ENCODE measurements at places on chromosomes 12 and 14.
A peak's percentile ranks its signal among the peaks of the same experiment; 100 is the strongest.

- DNase-seq, result no peak
Measured at GRCh38 chr12:111607239-111607638, 8.1 kb upstream of the ATXN2 start.

GRCh38 chr12:51951843-51952722, 584 bp downstream of the ACVR1B start:
- DNase-seq, result peak; percentile 66

- no peak for DNase-seq
Measured at GRCh38 chr12:9721394-9722092, 11.4 kb downstream of the CLECL1 start.

DNA sequence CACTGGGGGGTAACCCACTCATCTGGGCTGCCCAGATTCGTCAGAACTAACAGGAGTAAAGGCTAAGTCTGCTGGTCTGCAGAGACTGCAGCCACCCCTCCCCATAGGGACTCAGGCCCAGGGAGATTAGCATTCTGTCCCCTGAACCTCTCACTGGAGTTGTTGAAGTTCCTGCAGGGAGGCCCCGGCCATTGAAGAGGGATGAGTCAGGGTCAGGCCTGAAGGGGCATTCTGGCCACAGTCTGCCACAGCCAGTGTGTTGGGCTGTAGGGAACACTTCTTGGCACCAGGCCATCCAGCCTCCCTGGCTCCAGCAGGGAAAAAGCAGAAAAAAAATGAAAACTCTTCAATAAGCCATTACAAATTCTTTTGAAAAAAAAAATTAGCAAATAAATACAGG, 35.3 kb downstream of the KLRK1 start:
- no peak for DNase-seq

DNA sequence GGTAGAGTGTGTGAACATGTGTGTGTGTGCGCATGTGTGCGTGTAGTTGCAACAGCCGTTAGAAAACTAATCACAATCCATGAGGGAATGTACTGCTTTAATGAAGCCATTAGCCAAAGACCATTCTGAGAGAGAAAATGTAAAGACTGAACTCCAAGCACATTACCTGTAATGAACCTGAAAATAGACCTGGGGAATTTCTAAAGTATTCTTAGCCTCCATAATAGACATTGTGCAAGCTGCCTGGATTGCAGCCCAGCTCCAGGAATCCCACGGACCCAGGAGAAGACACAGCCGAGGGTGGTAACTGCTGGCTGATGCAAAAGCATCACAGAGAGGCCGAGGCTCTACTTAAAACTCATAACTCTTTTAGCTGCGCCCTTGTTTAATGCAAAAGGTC, 156.6 kb downstream of the SLC15A4 start:
- no peak for DNase-seq

GRCh38 chr12:99195474-99195873, 452.1 kb upstream of the GARIN6 start:
- DNase-seq, result no peak

DNA sequence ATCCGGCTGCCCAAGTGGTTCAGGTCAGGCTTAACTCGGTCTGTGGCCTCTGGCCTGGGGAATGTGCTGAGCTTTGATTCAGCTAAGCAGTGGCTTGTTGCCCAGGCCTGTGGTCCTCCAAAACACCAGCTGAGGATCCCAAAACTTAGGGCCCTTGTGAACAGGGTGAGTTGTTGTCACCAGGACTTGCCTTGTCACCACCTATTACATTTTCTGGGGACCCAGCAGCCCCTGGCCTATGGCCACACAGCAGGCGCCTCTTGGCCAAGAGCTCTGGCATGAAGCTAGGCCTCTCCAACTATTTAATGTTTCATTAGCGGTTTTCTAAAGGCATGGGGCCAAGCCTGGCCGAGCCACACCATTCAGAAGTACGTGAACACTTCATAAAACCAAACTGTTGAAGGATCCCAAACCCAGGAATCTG, 343.7 kb downstream of the CACNA1C start:
- DNase-seq, result peak; percentile 64

DNA sequence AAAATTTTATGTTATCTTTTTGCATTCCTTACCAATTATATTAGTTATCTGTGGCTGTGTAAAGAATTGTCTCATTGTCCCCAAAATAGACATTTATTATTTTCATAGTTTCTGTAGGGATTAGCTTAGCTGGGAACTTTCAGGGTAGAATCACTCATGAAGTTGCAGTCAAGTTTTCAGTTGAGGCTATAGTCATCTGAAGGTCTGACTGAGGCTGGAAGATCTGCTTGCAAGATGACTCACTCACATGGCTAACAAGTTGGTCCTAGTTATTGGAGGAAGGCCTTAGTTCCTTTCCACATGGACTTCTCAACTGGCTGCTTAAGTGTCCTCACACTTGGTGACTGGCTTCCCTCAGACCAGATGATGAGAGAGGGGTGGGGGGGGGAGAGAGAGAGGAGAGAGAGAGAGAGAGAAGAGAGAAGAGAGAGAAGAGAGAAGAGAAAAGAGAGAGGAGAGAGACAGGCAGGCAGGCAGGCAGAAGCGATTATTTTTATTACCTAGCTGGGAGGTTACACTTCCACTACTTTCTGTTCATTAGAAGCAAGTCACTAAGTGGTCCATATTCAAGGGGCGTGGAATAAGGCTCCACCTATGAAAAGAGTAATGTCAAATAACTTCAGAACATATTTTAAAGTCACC, 6.4 kb downstream of the AP5M1 start:
- DNase-seq, result no peak

DNA sequence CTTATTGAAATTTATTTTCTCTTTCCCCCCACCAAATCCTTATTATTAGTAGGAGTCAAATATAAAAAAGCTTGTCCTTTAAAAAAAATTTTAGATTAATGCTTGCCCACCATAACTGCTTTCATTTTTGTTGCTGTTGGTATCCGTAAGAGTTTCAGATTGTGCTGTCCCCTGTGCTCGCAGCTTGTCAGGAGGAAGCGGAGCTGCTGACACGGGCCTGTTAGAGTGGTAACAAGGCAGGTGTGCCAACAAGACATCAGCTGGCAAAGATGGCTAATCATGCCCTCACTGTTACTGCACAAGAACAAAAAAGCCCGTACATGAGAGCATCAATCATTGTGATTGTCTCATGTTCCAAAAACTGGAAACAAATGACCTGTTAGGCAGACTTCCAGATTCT, 148.4 kb downstream of the ALG10B start:
- DNase-seq, result no peak

DNA sequence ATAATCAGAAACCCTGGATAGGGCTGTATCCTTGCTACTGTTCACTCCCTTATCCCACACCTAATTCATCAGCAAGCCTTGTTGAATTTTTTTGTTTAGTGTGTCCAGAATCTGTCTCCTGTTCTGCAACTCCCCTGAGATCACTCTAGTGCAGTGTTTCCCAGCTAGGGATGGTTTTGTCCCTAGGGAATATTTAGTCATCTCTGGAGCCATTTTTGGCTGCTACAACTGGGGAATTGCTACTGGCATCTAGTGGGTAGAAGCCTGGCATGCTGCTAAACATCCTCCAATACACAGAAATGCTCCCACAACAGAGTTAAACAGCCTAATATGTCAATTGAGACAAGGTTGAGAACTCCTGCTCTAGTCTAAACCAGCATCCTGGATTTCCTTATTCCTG, 248.0 kb downstream of the NPAS3 start:
- DNase-seq, result no peak

DNA sequence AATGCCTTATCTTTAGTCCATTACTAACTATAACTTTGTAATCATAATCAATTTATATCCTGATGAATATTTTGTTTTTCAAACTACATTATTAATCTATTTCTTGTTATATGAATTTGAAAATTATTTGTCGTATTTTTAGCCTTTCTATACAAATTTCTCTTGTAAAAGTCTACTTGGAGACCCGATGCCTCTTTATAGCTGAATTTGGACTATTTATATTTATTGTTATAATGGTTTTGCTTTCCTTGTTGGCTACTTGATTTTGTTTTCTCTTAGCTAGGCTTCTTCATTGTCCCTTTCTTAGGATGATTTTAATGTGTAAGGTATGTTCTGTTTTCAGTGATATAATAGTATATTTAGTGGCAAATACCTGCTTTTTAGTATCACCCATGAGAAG, 89.5 kb upstream of the RFLNA start:
- DNase-seq, result no peak

- DNase-seq, result no peak
Measured at GRCh38 chr12:59980476-59980875, 384.6 kb downstream of the SLC16A7 start.

DNA sequence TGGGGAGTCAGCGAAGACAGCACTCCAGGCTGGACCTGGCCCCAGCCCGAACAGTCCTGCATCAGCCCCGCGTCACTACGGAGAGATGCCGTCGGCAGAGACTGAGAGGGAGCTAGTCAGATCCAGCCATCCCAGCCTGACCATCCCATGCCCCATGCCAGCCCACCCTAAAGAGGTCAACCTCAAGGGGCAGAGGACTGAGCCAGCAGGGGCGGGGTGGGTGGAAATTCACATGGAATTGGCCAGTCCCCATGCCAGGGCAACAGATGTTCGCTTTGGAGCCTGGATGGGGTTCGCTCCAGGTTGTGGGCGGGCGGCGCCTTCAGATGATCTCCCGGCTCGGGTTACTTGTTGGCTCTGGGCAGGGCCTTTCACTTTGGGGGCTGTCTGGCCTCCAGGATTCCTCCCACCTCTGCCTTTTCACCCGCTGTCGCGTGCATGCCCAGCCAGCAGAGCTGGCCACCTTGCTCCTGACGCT, 154.3 kb downstream of the TSPAN9 start:
- DNase-seq, result peak; percentile 79

DNA sequence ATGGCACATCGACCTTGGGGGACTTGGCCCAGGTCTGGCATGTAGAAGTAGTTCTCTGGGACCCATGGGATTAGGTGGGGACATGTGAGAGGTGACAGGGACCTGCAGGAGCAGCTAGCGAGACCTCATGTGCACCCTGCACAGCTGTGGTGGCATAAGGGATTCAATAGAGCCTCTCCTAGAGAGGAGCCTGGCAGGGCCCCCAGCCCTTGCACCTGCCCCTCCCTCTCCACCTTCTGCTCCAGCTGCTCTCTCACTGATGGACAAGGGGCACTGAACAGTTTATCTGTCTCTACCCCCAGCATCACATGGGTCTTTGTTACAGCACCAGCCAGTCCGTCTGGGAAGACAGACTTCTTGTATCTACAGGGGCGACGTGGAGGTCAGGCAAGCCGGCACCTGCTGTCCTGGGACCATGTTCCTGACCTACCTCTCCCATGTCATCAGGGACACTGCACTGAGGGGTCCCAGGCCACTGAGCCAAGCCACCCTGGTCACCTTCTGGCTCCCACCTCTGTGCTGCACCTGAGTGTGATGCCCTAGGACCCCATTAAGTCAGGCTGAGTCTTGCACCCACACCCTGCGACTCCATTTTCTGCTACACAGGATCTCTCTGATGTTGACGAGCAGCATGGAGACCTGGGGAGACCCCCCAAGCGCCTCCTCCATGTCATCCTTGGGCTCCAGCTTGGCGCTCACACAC, 32.6 kb downstream of the DDX11 start:
- no peak for DNase-seq

- no peak for DNase-seq
Measured at GRCh38 chr14:24888532-24888931, 161.4 kb downstream of the STXBP6 start.

DNA sequence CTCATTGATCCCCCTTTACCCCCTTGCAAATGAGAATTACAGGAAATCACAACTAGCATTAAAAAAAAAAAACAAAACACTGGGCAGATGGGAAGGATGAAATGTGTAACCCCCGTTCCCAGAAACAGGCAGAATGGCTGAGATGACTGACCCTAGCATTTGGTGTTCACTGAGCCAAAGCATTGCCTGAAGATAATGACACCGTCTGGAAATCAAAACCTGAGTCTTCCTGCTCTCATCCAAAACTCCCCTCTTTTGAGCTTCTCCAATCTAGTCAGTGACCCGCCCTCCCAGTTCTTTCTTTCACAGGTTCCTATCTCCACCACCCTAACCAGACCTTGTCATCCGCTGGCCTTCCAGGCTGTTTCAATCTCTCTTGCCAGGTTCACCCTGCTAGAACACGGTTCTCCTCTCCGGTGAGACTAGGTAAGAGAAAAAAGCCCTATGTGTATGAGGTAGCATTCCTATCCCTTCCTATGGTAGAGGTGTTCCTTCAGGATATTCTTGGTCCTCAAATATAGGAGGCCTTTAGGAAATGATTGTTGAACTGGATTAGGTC, 21.3 kb downstream of the SUSD6 start:
- DNase-seq, result no peak

GRCh38 chr12:56160193-56160763, 2.1 kb downstream of the MYL6 start:
- no peak for DNase-seq

DNA sequence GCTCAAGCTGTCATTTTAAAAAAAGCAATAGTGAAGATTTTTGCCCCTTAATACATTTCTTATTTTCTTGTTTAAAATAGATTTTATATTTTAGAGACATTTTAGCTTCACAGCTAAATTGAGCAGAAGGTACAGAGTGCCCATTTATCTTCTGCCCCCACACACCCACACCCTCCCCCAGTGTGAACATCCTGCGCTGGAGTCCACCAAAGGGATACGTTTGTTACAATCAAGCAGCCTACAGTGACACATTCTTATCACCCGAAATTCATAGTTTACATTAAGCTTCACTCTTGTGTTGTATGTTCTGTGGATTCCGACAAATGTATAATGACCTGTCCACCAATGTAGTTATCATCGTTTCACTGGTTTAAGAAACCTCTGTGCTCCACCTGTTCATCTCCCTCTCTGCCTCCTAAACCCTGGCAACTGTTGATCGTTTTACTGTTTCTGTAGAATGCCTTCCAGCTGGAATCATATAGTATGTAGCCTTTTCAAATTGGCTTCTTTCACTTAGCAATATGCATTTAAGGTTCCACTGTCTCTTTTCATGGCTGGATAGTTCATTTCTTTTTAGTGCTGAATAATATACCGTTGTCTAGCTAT, 91.0 kb upstream of the TRAF3 start:
- no peak for DNase-seq

GRCh38 chr14:99177886-99178835, 93.8 kb downstream of the BCL11B start:
- DNase-seq, result no peak

- peak; percentile 80 for DNase-seq
Measured at GRCh38 chr14:104967386-104968152, 10.6 kb downstream of the AHNAK2 start.

GRCh38 chr12:102427543-102427941, 52.8 kb downstream of the IGF1 start:
- no peak for DNase-seq

- peak; percentile 57 for DNase-seq
Measured at GRCh38 chr14:96001866-96002497, 37.2 kb upstream of the C14orf132 start.

DNA sequence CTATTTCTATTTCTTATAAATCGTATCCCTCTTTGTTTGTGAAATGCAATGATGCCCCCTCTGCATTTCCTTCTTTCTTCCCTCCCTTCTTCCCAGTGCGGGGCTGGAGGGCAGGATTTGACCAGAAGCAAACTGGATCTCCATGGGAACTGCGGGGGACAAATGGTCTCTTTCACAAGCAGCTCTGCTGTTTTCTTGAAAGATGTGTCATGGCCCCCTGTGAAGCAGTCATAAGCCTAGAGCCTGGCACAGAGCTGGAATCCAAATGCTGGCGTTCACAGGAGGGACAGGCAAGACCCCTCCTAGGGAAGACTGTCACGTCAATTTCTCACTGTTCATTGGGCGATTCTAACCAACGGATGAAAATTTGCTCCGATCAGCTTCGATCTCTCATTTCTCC, 203.5 kb upstream of the NOS1 start:
- DNase-seq, result no peak
